Activated naive CD8-positive, alpha-beta T cell treated with anti-CD3 and anti-CD28 coated beads, Interleukin-2, amount 10 ng/mL, durations not matched to agents 7 days and 5 days (primary cell): ENCODE measurements at places on chromosomes 3 and 15.

GRCh38 chr15:74202452-74203401 lies at the start of gene STRA6:
TSS of gene STRA6 (minus strand) at chr15:74202787. CDS start at chr15:74202267, 520 bp downstream.
- DNase-seq: no peak

- DNase-seq: no peak
Measured at GRCh38 chr3:197234947-197235914, 63.2 kb downstream of the DLG1 start.

- no peak for DNase-seq
Measured at GRCh38 chr3:38689774-38690173, 40.3 kb upstream of the SCN5A start.

GRCh38 chr15:100601617-100602063 lies 344 bp downstream of the LINS1 start:
- no peak for DNase-seq

- no peak for DNase-seq
Measured at GRCh38 chr3:51955175-51955892, at the start of gene GPR62. TSS of gene GPR62 (plus strand) at chr3:51955381. CDS start at chr3:51955653, 272 bp downstream.

DNA sequence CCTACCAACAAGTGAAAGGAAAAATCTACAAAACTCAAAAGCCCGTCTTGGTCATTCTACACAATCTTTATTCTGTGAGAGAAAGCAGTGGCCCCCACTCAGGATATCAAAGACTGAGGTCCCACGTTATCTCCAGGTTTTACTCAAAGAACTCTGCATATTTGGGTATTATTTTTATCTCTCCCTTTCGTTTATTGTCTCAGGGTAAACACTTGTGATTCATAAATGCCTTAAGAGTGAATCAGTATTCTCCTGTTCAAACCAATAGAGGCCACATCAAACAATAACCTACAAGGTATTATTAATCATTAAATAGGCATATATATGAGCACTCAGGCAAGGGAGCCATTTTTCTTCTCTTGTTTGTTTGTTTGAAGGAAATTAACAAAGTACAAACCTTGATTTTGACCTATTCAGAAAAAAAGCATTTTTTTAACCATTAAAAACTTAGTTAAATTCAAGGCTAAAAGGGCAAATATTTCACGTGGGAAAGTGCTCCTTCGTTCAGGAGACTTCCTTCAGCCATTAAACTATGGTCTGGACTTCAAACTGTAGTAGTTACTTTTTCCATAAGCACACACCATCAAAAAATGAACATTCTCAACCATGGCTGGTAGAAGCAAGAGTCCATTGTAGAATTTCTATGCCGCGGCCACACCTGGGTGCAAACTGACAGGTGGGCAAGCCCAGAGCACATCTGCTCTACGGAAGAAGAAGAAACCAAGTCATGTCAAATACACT lies 13.9 kb upstream of the HES1 start:
- DNase-seq: no peak

DNA sequence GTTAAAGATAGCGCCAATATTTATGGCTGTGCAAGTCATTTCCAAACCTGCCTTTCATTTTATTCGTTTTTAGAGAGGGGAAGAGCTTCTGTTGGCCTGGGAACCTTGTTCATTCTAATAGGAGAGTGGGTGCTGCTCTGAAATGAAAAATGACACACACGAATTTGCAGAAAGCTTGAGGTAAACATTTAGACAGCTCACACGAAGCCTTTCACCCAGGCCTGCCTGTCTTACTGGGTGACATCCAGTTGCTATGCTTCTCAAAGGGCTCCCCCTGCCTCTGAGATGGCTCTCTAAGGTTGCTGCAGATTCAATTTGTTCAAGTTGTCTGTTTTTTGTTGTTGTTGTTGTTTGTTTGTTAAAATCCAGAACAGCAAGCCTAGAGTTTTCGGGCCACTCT lies 18.2 kb downstream of the PEX5L start:
- DNase-seq: no peak

GRCh38 chr3:182323126-182323700 lies 470.1 kb upstream of the ATP11B start:
- DNase-seq: no peak

- no peak for DNase-seq
Measured at GRCh38 chr3:155835341-155836071, 18.7 kb downstream of the SLC33A1 start.

DNA sequence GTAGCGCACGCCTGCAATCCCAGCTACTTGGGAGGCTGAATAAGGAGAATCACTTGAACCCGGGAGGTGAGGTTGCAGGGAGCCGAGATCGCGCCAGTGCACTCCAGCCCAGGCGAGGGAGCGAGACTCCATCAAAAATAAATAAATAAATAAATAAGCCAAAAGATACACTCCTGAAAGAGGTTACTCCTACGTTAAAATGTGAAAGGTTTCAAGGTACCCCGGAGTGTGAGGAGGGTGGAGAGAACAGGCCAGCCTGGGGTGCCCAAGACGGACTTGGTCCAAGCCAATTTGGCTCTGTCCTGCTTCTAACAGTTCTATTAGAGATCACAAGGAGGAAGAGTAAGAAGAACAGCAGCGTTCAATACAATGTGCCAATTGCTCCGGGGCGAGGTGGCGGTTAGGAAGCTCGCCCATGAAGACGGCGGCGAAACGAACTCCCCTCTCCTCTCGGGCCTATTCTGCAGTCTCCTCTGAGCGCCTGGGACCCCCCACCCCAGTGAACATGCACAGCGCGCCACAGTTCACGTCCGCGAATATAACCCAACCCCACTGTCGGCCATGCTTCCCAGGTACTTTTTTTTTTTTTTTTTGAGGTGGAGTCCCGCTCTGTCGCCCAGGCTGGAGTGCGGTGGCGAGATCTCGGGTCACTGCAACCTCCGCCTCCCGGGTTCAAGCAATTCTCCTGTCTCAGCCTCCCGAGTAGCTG lies 942 bp downstream of the ELP6 start:
- no peak for DNase-seq

DNA sequence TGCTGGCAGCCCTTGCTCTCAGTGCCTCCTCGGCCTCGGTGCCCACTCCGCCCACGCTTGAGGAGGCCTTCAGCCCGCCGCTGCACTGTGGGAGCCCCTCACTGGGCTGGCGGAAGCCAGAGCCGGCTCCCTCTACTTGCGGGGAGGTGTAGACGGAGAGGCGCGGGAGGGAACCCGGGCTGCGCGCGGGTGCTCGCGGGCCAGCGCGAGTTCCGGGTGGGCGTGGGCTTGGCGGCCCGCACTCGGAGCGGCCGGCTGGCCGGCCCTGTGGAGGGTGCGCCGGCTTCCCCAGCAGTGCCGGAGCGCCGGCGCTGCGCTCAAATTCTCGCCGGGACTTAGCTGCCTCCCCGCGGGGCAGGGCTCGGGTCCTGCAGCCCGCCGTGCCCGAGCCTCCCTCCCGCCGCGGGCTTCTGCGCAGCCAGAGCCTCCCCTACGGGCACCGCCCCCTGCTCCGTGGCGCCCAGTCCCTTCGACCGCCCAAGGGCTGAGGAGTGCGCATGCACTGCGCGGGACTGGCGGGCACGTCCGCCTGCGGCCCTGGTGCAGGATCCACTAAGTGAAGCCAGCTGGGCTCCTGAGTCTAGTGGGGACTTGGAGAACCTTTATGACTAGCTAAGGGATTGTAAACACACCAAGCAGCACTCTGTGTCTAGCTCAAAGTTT lies 231.5 kb downstream of the EFHB start:
- DNase-seq: no peak

- no peak for DNase-seq
Measured at GRCh38 chr3:195187609-195188425, 83.1 kb downstream of the XXYLT1 start.

- peak; percentile 69 for DNase-seq
Measured at GRCh38 chr3:44712455-44713075, at the start of gene ZNF502. TSS of gene ZNF502 (plus strand) at chr3:44712660. CDS start at chr3:44720262, 7,602 bp downstream.

DNA sequence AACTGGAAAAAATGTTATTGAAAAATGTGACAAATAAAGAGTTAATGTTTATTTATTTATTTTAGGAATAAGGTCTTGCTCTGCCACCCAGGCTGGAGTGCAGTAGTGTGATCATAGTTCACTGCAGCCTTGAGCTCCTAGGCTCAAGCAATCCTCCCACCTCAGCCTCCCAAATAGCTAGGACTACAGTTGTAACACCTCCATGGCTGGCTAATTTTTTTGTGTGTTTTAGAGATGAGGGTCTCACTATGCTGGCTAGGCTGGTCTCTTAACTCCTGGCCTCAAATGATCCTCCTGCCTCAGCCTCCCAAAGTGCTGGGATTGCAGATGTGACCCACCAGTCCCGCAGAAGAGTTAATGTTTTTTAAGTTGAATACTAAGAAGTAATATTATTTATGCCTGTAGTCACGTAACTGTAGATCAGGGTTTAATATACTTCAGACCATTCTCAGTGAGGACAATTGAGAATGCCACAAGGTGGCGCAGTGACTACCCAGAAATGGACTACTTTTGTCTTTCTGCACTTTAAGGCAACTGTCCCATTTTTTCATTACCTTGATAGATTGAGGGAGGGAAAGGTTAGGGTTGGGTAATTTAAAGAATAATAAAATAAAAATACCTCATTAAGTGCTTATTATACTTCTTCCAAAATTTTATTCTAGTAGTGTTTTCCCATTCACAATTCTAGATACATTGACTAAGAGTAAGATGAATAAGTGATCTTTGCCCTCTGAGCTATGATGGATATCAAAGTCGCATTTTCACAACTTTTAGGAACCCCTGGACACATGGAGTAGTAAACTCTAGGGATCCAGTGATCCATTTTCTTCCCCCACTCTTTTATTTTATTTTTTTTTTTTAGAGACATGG lies 6.0 kb downstream of the MUC13 start:
- DNase-seq: peak; percentile 45

GRCh38 chr3:81197386-81197785 lies 564.1 kb downstream of the GBE1 start:
- DNase-seq: no peak

DNA sequence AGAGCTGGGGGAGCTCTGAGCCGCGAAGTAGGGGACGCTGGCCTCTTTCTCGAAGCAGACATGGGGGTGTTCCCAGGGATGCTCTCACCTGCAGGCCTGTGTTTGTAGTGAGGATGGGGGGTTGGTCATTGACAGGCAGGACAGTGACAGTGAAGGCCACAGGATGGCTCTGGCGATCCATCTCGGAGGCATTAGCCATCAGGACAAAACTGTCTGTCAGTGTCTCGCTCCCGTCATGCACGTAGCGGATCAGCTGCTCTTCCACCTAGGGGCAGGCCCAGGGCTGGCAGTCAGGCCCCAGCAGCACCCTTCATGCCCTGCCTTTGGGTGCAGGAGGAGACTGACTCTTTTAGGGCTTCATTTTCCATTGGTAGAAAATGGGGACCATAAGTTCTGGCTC lies 28.0 kb downstream of the CSPG4 start:
- no peak for DNase-seq

DNA sequence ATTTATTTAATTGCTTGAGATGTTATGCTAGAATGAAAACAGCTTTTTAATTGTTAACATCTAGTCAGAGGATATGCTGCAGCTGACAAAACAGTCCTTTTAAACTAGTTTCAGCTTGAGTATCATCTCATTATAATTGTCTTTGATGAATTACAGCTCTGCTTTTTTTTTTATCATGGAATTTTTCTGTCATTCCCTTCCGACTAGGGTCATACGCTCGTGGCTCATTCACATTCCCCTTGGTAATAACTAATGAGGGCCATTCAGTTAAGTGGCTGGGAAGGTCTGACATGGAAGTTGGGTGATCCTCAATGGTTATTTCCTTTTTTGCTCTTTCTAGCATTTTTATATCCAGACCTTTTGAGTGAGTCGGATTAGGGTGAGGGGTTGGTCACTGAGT lies 77.0 kb downstream of the PGPEP1L start:
- DNase-seq: no peak
